ENCODE measurements at places on chromosomes 2 and 18. TPM values are rescaled to one million over a fixed set of nuclear protein-coding genes. Genes with fewer than 3 reads are reported as not detected.

The PKDCC gene
- 4.0 TPM for total RNA-seq

The LRP2 gene
- not detected for total RNA-seq

The IFIH1 gene
- total RNA-seq = 9.1 TPM

The CPO gene
- not detected for total RNA-seq

The LOXHD1 gene
- total RNA-seq = not detected

The ANKRD29 gene
- 20.9 TPM for total RNA-seq

The CYTIP gene
- total RNA-seq = 1.4 TPM

The POMC gene
- 0.59 TPM for total RNA-seq

The BCL11A gene
- total RNA-seq = 0.29 TPM

The ACMSD gene
- not detected for total RNA-seq

The UGT1A5 gene
- total RNA-seq = not detected

The ERMN gene
- total RNA-seq = 1.4 TPM

The ELOA2 gene
- not detected for total RNA-seq

The CYP26B1 gene
- under 0.01 TPM for total RNA-seq

The CHRND gene
- not detected for total RNA-seq
